ENCODE measurements at places on chromosomes 7 and 10.

GRCh38 chr10:17196045-17196444 is 5.4 kb downstream of the TRDMT1 start:
- no peak for DNase-seq

DNA sequence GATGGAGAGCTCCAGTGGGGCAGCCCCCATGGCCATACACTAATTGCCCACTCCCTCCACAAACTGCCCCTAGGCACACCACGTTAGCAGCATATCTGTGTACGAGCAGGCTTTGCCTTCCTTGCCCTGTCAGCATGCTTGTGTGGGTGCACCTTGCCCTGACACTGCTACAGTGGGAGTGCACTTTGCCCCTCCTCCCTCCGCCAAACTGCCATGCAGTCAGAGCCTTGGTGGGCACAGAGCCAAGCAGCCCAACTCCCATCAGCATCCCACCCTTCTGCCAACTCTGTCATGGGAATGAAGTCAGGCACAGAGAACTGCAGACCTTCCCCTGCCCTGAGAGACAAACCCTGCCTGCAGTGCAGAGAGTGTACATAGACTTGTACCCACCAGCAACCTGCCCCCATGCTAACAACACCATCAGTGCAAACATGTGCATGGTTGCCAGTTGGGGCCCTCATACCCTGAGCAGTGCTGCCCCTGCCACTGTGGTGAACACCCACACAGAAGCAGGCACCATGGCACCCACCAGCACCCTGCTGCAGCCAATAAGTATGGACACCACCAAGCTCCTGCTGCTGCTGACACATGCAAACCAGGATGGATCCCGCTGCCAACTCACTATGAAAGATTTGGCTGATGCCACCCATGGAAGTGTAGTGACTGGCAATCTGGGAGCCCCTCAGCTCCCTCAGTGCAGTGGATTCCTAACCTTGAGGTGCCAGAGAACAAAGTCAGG is 1197.7 kb upstream of the CELF2 start:
- DNase-seq = no peak

- DNase-seq = peak; percentile 76
Measured at GRCh38 chr10:73650537-73651331, 5.1 kb downstream of the SYNPO2L start.

DNA sequence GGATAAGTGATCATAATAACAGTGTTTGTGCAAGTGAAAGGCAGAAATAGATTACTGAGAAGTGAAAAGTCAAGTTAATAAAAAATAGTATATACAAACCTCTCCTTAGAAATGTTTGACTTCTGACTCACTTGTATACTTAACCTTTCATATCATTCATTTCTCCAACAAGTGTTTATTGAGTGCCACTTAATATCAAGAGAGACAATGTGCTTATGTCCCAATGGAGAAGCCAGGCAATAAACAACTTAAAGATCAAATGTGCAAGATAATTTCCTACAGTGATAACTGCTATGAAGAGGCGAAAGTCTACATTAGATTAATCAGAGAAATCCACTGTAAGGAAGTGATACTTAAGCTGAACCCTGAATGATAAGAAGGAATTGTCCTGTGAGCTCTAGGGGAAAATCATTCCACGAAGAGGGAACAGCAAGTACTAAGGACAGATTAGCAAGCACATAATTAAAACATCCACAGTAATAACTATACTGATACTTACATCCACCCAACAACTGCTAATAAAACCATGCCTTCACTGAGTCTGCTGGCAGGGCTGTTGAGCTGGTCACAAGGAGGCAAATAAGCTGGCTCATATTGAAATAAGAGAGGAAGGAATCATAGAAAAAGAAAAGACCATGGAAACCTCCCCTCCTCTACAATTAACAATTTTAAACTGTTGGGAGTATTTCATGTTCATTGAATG is 203.5 kb downstream of the CTNNA3 start:
- DNase-seq = no peak

GRCh38 chr7:155462163-155462735 is 4.3 kb downstream of the EN2 start:
- no peak for DNase-seq

DNA sequence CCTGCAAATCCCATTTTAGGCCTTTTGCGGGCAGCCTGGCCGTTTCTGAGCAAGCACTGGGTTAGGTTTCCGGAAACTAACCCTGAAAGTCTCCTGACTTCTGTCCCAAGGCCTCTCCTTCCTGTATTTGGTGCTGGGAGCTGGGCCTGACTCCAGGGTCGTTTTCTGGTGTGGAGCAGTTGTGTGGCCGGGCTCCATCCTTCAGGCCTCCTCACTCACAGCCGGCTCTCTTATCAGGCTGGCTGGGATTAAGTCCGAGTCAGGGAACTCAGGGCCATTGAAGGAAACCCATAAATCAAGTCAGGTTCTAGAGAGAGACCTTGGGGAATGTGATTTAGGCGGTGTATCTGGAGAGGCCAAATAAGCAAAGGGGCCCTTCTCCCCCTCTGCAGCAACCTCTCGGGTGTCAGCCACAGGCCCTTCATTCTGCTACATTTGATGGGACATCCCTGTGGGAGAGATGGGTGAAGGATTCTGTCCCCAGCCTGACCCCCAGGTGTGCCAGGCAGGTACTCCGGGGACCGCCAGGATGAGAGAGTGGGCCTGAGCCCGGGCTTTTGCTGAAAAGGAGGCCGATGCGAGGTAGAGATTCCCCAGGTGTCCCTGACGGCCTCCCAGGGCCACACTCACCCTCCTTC is 3.3 kb downstream of the GATA3 start:
- no peak for DNase-seq

GRCh38 chr7:5665094-5666025 is 116.1 kb downstream of the RNF216 start:
- no peak for DNase-seq

DNA sequence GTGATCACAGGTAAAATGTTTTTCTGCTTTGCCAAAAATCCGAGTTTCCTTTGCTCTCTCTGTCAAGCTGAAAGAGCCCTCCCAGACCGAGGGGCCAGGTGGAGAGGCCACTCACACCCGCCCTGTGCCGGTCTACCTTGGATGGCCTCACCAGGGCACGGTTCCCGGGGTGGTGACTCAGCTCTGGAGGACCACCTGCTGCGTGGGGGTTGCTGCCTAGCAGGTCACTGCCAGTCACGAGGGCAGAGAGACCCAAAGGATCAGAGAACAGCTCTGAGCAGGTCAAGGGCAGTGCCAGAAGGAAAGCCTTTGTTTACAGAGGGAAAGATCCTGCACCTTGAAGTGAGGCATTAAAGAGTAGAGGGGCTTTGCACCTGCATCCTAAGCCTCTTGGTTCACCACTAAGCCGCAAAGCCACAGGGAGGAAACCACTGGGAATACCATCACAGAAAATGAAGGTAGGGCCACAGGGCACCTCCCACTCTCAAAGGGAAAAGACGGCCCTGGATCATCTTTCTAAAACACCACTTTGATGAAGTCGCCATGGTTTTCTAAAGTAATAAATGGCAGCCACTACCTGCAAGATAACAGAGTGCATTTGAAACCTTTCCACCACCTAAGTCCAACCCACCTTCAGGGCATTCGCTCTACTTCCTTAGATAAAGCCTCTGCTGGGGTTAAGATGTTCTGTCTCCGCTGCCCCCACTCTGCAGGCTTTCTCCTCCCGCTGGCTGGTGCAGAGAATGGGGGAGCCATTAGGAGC is 160.3 kb upstream of the KLF14 start:
- DNase-seq = no peak

- no peak for DNase-seq
Measured at GRCh38 chr10:52313256-52313932, 687 bp upstream of the DKK1 start.

DNA sequence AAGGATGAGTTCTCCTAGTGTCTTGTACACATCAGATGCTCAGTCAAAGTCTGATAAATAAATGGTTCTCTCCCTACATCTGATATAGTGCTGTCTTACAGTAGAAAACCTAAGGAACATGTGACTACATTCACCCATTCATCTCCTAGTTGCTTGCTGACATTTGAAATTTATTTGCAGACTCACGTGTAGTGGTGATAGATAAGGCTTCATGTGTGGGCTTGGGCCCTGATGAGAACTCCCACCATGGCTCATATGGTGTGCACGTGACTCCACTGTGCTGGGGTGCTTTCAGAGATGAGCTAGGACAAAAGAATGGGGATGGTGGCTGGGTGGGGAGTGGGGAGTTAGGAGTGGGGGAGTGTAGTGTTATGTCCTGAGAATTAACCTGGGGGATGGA is 287.3 kb downstream of the RPS24 start:
- DNase-seq = no peak

- DNase-seq = no peak
Measured at GRCh38 chr7:155834486-155835048, 22.3 kb upstream of the SHH start.

DNA sequence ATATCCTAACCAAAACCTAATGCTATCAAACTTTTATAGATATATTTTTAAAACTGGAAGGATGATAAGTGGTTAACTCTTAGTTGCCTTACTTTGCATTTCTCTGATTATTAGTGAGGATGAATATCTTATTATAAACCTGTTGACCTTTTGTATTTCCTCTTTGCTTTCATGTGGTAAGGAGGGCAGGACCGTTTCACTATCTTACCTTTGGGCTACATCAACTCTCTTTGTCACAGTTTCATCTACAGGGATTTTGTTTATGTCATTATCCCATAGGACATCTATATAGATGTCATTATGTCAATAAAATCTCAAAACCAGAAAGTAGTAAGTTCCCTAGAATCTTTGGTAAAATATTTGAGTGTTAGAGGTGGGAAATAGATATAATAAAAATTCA is 219.3 kb downstream of the THSD7A start:
- no peak for DNase-seq

- no peak for DNase-seq
Measured at GRCh38 chr10:1022413-1022812, 3.2 kb downstream of the IDI2 start.

DNA sequence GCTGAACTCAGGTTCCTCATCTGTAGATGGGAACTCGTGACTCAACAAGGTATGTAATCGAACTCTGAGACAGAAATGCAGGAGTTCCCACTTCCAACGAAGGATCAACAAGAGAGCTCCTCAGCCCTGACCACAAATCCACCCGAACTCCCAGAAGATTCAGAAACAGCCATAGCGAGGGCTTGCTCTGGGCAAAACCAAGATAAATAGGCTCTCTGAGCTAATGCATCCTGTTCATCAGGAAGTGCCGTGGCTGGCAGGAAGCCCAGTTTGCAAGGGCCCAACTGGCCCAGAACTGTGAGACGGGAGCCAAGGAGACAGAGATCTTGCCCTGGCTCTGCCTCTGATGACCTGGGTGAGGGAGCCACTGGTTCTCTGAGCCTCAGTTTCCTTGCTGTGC is 141.7 kb upstream of the PFKP start:
- DNase-seq = no peak
